ENCODE measurements at places on chromosomes 1 and 21.

DNA sequence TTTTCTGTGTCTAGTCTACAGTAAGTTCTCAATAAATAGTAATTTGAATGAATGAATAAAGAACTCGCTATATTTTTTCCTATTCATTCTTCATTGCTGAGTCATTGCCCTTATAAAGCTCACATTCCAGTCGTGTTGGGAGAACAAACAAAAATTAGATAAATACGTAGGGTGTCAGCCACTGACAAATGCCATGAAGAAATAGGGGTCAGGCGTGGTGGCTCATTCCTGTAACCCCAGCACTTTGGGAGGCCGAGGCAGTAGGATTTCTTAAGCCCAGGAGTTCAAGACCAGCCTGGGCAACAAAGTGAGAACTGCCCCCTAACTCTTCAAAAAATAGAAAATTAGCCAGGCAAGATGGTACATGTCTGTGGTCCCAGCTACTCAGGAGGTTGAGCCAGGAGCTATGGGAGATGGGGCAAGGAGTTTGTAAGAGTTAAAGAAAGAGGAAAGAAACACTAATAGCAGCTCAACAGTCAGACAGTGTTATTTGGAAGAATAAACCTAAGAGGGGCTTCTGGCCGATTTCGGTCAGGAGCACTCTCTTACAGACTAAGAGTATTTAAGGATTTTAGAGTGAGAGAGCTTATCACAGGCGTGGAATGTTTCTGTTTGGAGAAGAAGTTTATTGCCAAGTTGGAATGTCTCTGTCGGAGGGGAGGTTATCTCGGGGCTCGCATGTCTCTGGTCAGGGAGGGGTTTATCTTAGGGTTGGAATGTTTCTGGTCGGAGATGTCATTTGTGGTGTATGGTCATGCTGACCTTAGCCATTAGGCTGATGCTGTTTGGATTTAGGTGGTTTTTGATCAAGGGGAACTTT is 1.8 kb upstream of the CHML start:
- DNase-seq, result no peak

DNA sequence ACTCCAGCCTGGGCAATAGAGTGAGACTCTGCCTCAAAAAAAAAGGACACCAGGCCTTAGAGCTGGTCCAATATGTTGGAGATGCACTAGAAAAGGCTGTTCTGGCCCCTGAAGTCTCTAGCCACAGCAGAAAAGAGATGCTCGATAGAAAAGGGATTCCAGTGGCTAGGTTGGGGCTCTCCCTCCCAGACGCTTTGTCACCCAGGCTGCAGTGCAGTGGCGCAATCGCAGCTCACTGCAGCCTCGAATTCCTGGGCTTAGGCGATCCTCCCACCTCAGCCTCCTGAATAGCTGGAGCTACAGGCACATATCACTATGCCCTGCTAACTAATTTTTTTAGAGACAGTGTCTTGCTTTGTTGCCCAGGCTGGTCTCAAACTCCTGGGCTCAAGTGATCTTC is 18.2 kb downstream of the PDZK1 start:
- DNase-seq, result no peak

- DNase-seq, result no peak
These were observed 5.3 kb downstream of the IGSF9 start for GRCh38 chr1:159940006-159940620.

GRCh38 chr1:31110846-31111245 is 45.3 kb upstream of the PUM1 start:
- DNase-seq, result no peak

DNA sequence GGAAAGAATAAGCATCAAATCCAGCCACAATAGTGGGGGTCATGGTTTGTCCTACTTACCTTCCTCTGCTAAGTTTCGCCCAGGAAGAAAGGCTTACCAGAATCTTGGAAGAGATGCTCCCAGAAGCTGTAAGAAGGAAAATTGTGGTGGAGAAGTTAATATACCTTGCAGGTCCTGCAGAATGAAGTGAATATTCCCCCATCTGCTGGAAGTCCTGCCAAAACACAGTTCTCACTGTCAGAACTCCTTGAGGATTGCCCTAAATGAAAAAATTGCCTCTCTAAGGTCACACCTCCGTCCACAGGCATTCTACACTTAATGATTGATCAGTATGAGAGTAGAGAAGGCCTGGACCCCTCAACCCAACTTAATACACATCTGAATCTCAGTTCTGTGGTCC is 78.4 kb upstream of the RGS21 start:
- no peak for DNase-seq

DNA sequence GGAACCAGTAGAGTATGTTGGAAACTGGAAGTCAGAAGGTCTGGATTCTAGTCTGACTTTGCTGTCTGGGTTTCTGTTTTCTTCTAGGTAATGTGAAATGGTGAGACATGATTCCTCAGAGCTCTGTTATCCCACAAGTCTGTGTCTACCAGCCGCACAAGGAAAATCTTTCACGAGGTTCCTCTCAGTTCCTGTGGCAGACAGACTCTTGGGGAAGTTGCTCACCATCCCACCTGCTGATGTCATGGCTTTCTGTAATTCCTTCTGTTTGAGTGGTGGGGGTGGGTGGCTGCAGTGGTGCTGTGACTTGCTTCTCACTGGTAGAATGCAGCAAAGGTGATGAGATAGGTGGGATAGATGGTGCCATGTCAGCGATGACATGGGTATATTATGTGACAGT is 17.1 kb upstream of the SCMH1 start:
- no peak for DNase-seq

- DNase-seq, result no peak
These were observed 212.7 kb upstream of the ESRRG start for GRCh38 chr1:216935901-216936300.

DNA sequence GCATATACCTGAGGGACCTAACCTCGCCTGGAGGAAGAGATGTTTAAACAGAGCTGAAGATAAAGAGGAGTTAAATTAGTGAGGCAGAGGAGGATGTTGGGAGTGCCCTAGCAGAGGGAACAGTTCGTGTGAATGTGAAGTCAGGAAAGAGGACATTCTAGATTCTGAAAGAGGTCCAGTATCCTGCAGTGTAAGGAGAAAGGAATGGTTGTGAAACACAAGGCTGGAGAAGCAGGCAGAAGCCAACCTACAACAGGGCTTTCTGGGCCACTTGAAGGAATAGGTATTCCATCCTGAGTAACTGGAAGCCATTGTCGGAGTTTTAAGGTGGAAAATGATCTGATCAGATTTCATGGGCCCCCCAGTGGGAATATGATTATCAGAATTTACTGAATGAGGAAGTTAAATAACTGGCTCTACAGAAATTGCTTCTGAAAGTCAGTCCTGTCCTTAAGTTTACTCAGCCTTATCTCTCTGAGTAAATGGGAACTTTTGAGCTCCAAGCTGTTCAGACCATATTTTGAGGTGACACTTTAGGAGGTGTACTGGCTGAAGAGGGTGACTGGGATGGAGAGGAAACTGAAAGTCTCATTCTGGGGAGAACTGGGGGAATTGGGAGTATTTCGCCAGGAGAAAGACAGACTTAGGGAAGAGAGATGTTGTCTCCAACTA is 24.4 kb upstream of the FAAH start:
- DNase-seq, result no peak

DNA sequence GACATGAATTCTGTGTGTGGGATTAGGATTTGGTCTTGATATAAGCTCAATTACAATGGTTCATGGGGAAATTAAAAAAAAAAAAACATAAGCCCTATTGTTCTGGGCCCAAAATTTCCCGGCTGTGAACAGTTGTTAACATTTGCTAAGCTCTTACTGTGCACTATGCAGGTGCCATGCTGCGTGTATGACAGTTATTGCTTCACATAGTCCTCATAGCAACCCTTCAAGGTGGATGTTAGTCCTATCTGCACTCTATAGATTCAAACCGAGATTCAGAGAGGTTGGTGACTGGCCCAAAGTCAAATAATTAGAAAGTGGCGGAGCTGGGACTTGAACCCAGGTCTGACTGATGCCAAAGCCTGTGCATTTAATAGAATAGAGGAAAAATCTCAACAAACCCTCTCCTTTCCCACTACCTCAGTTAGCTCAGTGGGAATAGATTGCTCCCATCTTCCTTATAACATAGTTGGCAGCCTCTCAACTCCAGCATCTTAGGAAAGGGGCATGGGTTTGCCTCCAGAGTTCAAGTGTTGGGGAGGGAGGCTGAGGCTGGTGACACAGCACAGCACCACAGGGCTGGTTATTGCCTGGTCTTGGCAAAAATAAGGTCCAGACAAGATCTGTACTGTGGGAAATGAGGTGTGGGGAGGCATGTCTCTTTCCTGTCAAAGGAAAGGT is 55.0 kb upstream of the GCLM start:
- DNase-seq, result no peak

- no peak for DNase-seq
These were observed 553.4 kb downstream of the PLPP3 start for GRCh38 chr1:56025942-56026341.

DNA sequence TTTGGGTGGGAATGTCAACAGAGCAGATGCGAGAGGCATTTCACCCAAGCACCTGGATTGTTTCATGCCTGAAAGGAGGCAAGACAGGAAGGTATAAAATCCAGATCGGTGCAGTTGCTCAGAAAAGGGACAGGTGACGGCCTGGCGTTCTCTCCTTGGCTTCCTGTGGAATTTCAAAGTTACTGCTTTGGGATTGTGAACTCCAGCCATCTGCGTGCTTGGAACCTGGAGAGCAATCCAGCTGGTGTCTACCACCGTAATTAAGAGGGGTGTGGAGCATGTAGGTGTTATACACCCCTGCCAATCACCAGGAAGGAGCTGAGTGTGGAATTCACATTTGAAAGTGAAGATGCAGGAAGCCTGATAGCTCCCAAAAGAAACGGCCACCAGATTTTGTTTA is 286.1 kb downstream of the KIF26B start:
- DNase-seq, result no peak

- DNase-seq, result no peak
These were observed 3.8 kb upstream of the NBPF1 start for GRCh38 chr1:16617114-16617631.

DNA sequence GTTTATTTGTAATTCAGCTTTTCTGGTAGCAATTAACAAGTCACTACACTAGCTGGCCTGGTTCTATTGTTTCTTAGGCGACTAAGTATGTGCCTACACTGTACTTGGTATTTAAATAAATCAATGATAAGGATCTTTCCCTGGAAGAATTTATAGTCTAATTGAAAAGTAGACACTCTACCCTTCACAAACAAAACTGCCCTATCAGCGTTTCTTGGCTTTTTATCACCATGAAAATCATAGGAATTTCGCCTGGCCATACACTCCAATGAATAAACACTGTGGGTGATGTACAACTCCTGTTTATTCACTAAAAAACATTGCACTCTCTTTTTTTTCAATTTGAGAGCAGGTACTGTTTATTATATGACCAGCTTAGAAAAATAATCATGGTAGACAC is 702.9 kb upstream of the ADGRL2 start:
- DNase-seq, result no peak
